ENCODE measurements at places on chromosomes 1 and 21.

- H3K36me3 ChIP-seq: no peaks in the 10 kb centered on the region
- H3K4me1 ChIP-seq: peaks cover 13% of the 10 kb centered on the region
- H3K27me3 ChIP-seq: no peaks in the 10 kb centered on the region
- peak; percentile 37 for DNase-seq
- no peak within 1 kb of the TSS for H3K27ac ChIP-seq
These were observed at the start of gene AMIGO1 for GRCh38 chr1:109509176-109510134. Gene AMIGO1 (minus strand): TSS chr1:109509727. CDS start chr1:109508912, 815 bp downstream.

- H3K4me3 ChIP-seq: no peak overlapping the region
- no peaks in the 10 kb centered on the region for H3K36me3 ChIP-seq
- no peaks in the 10 kb centered on the region for H3K4me1 ChIP-seq
- H3K27ac ChIP-seq: no peak overlapping the region
These were observed 43.6 kb upstream of the PDE9A start for GRCh38 chr21:42609811-42610210.

DNA sequence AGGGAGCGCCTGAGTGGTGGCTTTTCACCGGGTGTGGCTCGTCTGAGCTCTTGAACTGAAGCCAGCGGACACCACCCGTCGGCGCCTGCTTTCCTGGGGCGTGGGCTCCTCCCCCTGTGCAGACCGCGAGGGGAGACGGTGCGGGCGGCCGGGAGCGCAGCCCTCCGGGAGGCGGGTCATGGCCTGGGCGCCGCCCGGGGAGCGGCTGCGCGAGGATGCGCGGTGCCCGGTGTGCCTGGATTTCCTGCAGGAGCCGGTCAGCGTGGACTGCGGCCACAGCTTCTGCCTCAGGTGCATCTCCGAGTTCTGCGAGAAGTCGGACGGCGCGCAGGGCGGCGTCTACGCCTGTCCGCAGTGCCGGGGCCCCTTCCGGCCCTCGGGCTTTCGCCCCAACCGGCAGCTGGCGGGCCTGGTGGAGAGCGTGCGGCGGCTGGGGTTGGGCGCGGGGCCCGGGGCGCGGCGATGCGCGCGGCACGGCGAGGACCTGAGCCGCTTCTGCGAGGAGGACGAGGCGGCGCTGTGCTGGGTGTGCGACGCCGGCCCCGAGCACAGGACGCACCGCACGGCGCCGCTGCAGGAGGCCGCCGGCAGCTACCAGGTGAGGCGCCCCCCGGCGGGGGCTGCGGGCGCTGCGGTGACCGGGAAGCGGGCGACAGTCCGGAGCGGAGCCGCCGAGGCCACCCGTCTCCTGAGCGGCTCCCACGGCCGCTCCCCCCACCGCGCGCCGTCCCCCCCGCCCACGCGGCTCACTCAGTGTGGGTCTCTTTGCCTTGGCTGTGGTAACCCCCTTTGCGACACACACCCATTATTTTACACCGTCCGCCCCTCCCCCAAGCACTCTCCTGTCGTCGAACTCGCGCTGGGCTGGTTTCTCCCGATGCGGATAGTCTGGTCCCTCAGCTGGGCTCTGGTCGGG, at the start of gene TRIM58:
Gene TRIM58, plus strand, starts transcription at position 119 of the 916 bp plus-strand sequence. Its CDS starts 60 bp downstream, at position 179.
- peak; percentile 91 for DNase-seq

DNA sequence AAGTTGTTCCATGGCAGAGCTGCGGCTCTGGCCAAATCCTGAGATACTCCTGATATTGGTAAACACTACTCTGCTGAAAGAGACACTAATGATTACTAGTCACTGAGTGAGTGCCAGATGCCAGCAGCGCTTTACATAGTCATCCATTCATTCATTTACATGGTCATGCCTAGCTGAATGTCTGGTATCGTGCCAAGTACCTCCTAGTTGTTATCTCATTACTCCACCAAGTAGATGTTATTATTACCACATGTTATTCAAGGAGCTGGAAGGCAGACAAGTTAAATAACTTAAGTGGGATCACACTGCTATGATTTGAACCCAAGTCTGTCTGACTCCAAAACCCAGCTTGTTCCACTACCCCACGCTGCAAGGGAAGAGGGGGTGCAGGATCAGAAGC, 4.7 kb downstream of the OLFML2B start:
- no peaks in the 10 kb centered on the region for H3K36me3 ChIP-seq
- peaks cover 8% of the 10 kb centered on the region for H3K4me1 ChIP-seq
- H3K27ac ChIP-seq: no peak overlapping the region
- H3K4me3 ChIP-seq: no peak overlapping the region

DNA sequence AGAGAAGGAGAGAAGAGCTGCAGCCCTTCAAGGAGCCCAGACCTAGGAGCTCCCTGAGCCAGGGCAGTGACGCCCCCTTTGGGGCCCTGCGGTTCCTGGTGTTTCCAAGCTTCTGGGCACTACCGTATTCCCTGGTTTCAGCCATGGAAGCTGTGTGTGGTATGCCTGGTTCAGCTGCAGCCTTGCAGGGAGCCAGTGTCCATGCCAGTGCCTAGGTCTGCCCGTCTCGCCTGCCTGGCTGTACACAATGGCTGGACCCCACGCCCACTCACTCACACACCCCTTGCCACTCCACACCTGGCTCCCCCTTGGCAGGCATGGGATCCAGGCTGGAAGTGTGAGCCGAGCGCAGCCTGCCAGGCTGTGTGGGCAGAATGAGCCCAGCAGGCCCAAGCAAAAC, 87.7 kb downstream of the ADARB1 start:
- H3K36me3 ChIP-seq: peaks cover 3% of the 10 kb centered on the region
- no peak overlapping the region for H3K4me3 ChIP-seq
- peaks cover 3% of the 10 kb centered on the region for H3K4me1 ChIP-seq
- no peak for DNase-seq

DNA sequence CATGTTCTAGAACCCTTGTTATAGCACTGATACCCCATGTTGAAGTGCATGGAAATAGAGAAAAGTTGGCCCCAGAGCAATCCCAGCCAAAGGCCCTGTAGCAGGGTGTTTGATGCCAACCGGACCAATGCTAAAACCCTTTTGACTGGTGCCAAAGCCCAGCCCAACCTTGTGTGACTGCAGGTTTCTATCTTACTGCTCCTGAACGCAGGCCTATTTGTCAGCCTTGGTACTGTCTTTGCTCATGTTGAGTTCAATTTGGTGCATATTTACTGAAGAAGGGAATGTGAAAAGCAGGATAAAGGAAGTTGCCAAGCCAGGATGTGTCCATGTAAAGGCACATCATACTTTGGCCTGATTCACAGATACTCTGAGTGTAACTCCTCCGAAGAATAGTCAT, 51.7 kb upstream of the NFASC start:
- peaks cover 11% of the 10 kb centered on the region for H3K27me3 ChIP-seq
- no peaks in the 10 kb centered on the region for H3K4me1 ChIP-seq
- H3K36me3 ChIP-seq: no peaks in the 10 kb centered on the region
- no peak overlapping the region for H3K27ac ChIP-seq

- H3K36me3 ChIP-seq: no peaks in the 10 kb centered on the region
- peak; percentile 22 for DNase-seq
- no peak overlapping the region for H3K27ac ChIP-seq
- H3K27me3 ChIP-seq: no peaks in the 10 kb centered on the region
These were observed 127.9 kb downstream of the ELAVL4 start for GRCh38 chr1:50236656-50237055.

- no peaks in the 10 kb centered on the region for H3K27me3 ChIP-seq
- no peak overlapping the region for H3K27ac ChIP-seq
- H3K4me1 ChIP-seq: peaks cover 75% of the 10 kb centered on the region
- H3K4me3 ChIP-seq: peak overlapping the region; percentile 67
These were observed 13.4 kb downstream of the PLEKHO1 start for GRCh38 chr1:150162862-150163706.

GRCh38 chr1:20710469-20711284, 7.1 kb downstream of the KIF17 start:
- no peaks in the 10 kb centered on the region for H3K27me3 ChIP-seq
- H3K4me3 ChIP-seq: no peak overlapping the region

GRCh38 chr1:180264595-180264994, 34.5 kb downstream of the LHX4 start:
- H3K4me3 ChIP-seq: no peak overlapping the region
- no peak for DNase-seq
- H3K4me1 ChIP-seq: no peaks in the 10 kb centered on the region
- H3K36me3 ChIP-seq: no peaks in the 10 kb centered on the region

- no peaks in the 10 kb centered on the region for H3K36me3 ChIP-seq
- no peak overlapping the region for H3K4me3 ChIP-seq
- no peak overlapping the region for H3K27ac ChIP-seq
These were observed 34.9 kb upstream of the SCYL3 start for GRCh38 chr1:169928438-169929209.

DNA sequence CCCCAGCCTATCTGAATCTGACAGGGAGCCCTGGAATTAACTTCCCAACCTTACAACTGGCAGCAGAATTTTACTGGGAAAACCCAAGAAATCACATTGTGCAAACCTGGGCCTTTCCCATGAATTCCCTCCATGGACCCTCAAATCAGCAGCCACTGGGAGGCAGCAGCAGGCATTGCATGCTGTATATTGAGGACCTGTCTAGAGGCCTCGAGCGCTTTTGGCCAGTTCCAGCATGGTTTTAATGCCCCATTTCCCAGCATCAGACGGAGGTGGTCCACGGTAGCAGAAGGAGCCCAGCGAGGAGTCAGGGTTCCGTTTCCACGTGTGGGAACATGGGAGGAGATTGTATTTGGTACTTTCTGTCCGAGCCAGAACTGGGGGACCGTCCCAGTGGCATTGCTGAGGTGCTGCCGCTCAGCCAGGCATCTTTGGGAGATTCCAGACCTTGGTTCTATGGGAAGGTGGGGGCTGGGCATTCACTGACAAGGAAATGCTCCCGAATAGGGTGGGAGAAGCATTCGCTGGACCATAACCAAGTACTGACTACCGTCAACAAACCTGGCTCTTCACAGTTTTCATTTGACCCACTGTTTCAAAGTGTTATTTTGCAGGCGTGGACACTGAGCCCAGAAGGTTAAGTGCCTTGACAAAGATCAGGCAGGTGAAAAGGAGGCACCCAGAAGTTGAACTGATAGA, 15.9 kb downstream of the BMP8A start:
- no peak for DNase-seq
- peaks cover 8% of the 10 kb centered on the region for H3K4me1 ChIP-seq
- H3K27me3 ChIP-seq: no peaks in the 10 kb centered on the region
- no peak overlapping the region for H3K4me3 ChIP-seq
- H3K27ac ChIP-seq: no peak overlapping the region

GRCh38 chr1:84277343-84278059, 24.0 kb upstream of the SAMD13 start:
- no peak for DNase-seq
- H3K36me3 ChIP-seq: no peaks in the 10 kb centered on the region
- H3K4me3 ChIP-seq: no peak overlapping the region
- no peaks in the 10 kb centered on the region for H3K4me1 ChIP-seq
- H3K27me3 ChIP-seq: no peaks in the 10 kb centered on the region
- no peak overlapping the region for H3K27ac ChIP-seq

DNA sequence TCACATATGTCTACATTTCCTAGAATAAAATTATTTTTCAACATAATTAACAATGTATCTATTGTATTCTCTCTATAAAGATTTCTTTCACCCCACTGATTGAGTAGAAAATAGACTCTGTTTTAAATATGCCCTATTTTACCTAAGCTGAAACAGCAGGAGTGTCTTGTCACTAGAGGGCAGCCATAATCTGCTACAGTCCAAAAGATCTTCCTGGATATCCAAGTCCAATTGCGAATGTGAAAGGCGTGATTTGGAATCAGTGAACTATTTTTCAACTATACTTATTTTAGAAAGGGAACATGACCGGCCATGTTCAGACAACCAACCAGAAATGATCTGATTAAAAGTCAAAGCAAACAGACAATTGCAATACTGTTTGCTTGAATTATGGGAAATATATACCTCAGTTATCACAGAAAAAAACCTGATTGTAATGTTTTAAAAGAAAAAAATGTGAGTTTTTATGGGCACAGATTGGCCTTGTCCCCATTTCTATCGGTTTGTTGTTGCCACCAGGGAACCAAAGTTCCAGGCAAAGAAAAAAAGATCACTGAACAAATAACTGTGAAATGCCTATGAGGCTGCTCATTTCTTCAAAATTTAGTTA, 1211.0 kb upstream of the ADGRL4 start:
- peak; percentile 1 for DNase-seq
- H3K4me3 ChIP-seq: no peak overlapping the region
- no peaks in the 10 kb centered on the region for H3K36me3 ChIP-seq
- no peaks in the 10 kb centered on the region for H3K4me1 ChIP-seq

- H3K27me3 ChIP-seq: no peaks in the 10 kb centered on the region
- DNase-seq: no peak
- H3K4me3 ChIP-seq: no peak overlapping the region
These were observed 65.0 kb upstream of the KCND3 start for GRCh38 chr1:112054510-112054909.

DNA sequence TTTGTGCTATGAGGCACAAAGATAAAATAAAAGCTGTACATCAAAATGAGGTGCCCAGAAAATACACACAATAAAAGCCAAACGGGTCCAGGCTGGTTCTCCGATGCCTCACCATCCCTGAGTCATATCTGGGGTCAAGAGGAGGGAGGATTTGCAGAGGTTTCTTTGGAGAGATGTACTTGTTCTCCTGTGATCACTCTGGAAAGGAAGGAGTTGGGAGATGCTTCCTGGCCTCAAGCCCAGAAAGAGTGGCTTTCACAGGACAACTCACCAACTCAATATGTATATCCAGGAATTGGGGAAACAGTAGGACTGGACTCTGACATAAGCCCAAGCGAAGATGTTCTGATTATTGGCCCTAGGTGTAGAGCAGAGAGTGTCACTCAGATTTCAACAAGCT, 51.9 kb downstream of the DIPK1A start:
- H3K4me1 ChIP-seq: no peaks in the 10 kb centered on the region
- no peaks in the 10 kb centered on the region for H3K36me3 ChIP-seq
- DNase-seq: no peak
- H3K4me3 ChIP-seq: no peak overlapping the region

DNA sequence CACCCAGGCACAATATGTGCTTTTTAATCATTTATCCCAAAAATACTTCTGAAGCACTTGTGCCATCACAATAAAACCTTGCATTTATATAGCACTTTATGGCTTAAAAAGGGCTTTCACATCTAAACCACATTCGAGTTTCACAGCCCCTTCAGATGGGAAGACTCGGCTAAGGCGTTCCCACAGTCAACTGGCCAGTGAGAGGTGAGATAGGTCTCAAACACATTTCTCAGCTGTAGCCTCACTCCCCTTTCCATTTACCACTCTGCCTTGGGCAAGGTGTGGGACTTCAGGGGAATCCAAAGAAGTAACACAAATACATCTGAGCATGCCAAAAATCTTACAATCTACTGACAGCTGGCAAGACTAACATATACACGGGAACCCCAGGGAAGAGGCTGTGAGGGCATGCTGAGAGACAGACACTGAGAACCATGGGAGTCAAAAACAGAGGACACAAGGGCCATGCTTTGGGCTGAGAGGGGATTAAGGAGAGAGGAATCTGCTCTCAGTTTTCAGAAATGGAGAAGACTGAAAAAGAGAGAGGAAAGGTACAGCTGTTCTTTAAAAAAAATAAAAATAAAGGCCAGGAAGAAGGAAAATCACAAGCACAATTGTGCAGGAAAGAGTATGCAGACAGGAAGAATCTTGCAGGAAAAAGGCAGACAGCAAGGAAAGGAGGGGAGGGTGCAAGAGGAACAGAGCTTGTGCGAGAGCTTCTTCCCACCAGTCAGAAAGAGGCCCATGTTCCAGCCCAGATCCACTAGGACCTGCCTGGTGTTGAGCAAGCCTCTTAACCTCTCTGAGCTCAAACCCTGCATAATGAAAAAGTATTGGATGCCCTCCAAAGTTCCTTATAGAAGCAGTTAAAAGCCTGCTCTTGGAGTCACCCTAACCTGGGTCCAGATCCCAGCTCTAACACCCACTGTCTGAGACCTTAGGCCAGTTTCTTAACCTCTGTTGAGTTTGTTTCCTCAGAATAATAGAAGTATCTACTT, 73.5 kb downstream of the JAK1 start:
- H3K36me3 ChIP-seq: no peaks in the 10 kb centered on the region
- H3K27ac ChIP-seq: no peak overlapping the region
- DNase-seq: no peak
- H3K4me1 ChIP-seq: peaks cover 49% of the 10 kb centered on the region
- H3K4me3 ChIP-seq: no peak overlapping the region

Measured in common myeloid progenitor, CD34-positive (primary cell).